ENCODE measurements at places on chromosomes 16 and 17. TPM values are rescaled to one million over a fixed set of nuclear protein-coding genes. Genes with fewer than 3 reads are reported as not detected.

DRC3 gene
- total RNA-seq = 2.2 TPM

MAPT gene
- 2.7 TPM for total RNA-seq

CRHR1 gene
- total RNA-seq = not detected

ABCA9 gene
- total RNA-seq = not detected

TCAP gene
- 0.12 TPM for total RNA-seq

SPIRE2 gene
- 12.3 TPM for total RNA-seq
